Brain (organoid and tissue), 16 donors: ENCODE measurements at places on chromosomes 12 and 14. TPM values are rescaled to one million over a fixed set of nuclear protein-coding genes. Genes with fewer than 3 reads are reported as not detected.

The PTCSC3 gene
- 2.2 TPM for polyA plus RNA-seq

The DPY19L2 gene
- polyA plus RNA-seq = 3.7 TPM

The EVL gene
- polyA plus RNA-seq = 261 TPM

The SP1 gene
- 18.9 TPM for polyA plus RNA-seq

DNA sequence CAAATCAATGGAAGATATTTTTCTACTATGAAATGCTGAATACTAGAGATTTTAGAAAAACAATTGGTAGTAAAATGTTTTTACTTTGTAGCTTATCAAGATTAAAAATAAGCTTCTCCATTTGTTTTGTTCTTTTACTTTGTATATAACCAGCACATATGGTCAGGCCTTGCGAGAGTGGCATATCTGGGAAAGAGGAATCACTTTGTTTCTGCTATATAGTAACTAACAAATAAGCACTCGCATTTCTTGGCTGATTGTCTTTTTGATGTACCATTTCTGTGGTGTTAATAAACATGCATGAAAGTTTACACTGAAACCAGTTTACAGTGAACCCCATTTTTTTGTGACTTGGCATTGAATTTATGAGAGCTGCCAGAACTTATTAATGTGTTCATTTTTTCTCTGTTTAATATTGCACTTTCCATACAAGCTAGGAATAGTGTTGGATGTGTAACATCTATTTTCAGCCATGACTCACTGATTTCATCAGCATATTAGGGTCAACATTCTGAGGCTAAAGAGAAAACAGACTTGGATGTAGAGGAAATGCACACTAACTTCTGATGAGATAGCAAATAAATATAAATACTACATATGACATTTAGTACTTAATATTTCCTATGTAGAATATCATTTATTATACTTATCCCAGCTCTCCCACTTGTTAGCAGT lies 635.5 kb downstream of the KCNH5 start:
- peak; percentile 2 for DNase-seq

GRCh38 chr12:62581288-62582064 lies 114.8 kb downstream of the MON2 start:
- DNase-seq = peak; percentile 79

GRCh38 chr12:51520576-51521325 lies 70.3 kb upstream of the SCN8A start:
- no peak for DNase-seq

GRCh38 chr12:96500693-96501092 lies 11.3 kb downstream of the CFAP54 start:
- DNase-seq = no peak

DNA sequence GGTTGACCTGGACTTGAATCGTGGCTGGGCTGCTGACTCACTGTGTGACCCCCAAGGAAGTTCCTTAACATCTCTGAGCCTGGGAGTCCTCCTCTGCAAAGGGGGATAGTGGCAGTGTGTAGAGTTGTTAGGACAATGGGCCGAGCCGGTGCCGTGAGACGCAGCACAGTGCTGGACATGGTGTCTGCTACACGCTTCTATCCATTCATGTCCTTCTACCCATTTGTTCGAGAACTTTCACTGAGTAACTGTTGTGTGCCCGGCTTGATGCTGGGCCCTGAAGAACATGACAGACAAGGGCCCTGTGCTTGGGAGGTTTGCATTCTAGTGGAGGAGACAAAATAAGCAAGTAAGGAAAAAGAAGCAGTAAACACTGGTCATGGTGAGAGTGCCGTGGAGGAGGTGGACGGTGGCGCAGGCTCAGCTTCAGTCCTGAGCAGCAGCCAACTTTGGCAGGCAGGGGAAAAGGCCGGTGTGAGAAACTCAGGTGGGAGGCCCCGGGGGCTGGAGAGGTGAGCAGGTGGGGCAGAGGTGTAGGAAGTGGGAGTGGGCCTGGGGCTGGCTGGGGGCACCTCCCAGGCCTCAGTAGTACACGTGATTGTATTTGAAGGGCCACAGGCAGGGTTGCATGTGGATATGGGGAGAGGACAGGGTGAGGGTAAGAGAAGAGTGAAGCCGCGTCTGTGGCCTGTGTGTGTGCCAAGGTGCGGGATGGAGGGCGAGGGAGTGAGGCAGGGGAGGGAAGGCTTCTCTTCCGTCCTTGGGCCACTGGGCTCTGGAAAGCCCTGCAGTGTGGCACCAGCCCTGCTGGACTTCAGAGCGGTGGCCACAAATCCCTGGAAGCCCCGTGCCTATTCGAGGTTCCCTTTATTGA lies 13.8 kb downstream of the VASH1 start:
- DNase-seq = no peak
